Amniotic epithelial cell (primary cell): ENCODE measurements at places on chromosomes 3 and 15.
A peak's percentile ranks its signal among the peaks of the same experiment; 100 is the strongest.

GRCh38 chr3:182821221-182821981 lies 28.1 kb downstream of the ATP11B start:
- DNase-seq, result no peak

- DNase-seq, result no peak
Observed at GRCh38 chr3:193890016-193890897, 245.7 kb upstream of the HES1 start.

DNA sequence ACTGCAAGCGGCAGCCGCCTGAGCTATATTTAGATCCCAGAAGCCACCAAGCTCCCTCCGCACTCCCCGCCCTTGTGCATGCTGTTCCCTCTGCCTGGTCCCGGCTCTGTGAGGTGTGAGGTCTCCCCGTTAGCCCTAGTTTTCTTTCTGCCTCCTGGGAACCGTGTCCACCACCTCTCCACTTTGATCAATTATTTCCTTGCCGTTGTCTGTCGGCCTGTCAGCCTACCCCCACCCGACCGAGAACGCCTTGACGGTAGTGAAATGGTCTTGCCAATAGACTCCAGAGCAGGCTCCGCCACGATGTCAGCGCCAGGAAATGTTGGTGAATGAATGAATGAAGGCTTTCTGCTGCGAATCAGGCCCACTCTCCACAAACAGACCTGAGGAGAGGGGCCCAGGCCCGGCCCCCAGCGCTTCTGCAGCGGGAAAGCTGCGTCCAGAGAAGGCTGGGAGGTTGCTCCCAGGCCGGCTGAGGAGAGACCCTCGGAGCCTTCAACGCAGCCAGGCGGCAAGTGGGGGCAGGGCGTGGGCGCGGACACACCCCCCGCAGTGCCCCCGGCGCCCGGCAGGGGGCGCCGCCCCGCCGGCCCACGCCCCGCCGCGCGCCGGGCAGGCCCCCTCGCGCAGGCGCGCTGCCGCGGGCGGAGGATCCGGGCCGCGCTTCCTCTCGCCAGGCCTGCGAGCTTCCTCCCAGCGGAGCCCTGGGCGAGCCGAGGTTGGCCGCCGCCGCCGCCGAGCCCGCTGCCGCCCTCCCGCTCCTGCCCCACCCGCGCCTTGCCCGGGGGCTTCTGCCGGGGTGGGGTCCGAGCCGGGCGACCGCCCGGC lies at the start of gene CSK:
Gene CSK, plus strand, starts transcription at position 650 of the 828 bp plus-strand sequence. CDS start 16,218 bp downstream, outside the sequence.
- peak; percentile 44 for DNase-seq

GRCh38 chr3:52195823-52196331 lies 2.1 kb upstream of the ALAS1 start:
- DNase-seq, result peak; percentile 87

GRCh38 chr3:150068440-150069153 lies 97.9 kb upstream of the PFN2 start:
- no peak for DNase-seq

DNA sequence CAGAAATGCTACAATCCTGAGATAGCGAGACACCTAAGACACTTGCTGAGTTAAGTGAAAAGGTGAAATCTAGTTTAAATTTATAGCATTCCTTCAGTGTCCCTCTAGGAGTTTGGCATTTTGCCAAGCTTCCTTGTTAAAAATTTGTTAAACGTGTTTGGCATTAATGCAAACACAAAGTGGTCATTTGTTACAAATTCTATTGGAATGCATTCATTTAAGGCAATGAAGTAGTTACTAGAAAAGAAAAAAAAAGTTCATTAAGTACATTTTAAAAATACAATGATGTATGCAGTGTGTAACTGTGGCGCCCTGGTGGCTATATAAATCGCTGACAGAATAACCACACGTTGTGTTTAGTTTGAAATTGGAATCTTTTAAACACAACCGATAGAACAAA lies 31.3 kb upstream of the WNT5A start:
- no peak for DNase-seq

- DNase-seq, result no peak
Observed at GRCh38 chr3:52146811-52147210, 7.4 kb downstream of the POC1A start.

DNA sequence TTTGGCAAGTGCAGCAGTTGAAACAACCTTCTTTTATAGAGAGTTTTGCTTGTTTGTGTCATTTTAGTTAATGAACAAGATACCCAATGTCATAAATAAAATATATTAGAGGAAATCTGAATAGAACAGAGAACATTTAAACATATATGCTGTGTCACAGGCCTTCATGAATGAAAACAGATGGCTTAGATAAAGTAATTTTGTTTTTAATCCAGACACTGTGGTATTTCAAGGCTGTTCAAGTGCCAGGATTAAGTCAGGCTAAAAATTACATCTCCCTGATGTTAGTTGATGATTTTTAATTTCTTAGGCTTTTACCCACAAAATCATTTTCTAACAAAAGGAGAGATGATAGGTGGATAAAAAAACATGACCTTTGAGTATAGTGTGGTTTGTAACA lies 4.9 kb upstream of the ACKR4 start:
- DNase-seq, result no peak

DNA sequence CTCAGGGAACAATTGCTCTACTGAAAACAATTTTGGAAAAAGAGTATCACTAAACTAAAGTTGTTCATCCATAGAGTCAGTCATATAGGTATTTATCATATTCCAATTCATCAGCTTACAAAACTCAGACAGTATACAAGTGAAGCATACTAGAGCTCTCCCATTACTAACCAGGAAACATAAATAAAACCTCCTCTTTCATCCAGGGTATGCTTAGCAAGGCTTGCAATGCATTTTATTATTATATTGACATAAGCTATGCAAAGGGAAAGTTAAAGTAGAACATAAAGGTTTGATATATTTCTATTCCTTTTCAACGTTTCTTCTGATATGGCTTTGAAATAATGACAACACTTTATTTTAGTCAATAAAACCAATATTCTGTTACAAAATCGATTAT lies 106.7 kb downstream of the GOLIM4 start:
- DNase-seq, result no peak

DNA sequence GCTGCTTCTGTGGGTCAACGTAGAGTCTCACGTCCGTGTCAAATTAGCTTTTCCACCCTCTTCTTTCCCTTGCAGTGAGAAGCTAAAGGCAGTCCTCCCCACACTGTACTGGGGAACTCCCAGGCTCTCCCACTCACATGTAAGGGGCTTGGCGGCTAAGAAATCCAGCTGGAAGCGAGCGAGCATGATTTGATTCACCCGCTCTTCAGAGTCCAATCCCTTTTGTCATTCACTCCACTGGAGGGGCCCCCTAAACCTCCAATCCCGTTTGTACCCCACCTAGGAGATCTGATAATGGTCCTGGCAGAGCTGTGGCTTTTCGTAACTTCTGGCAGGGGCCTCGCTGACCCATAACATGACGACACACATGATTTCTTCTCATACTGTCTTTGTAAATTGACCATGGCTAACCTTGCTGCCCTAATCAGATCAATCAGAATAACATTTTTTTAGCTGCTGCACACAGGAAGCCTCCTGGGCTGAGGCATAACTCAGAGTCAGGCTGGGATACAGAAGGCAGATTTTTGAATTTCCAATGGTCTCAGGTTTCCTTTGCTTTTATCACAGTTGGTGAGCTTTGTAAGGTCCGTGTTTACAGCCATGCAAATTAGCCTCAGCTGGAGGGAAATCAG lies 235.2 kb downstream of the GREM1 start:
- DNase-seq, result no peak

DNA sequence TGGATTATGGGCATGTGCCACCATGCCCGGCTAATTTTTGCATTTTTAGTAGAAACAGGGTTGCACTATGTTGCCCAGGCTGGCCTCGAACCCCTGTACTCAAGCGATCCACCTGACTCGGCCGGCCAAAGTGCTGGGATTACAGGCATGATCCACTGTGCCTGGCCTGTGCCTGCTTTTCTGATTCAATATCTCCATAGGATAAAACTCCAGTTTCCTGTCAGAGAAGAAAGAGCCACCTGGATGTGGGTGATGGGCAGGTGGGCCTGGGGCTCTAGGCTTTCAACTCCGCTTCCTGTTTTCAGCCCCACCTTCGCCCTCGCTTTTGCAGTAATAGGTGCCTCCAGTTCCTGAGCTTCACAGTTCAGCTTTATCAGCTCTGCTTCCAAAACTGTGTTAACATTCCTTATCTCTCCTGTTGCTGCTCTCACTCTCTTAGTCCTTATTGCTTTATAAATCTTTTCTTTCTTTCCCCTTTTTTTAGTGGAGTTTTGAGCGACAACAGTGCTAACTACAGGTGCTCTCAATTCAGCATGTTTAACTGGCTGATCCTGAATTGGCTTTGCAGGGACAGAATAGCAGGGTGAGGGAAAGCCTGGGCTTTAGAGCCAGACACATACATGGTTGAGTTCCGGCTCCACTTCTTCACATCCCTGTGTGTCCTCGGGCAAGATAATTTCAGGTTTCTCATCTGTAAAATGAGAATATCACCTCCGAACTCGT lies 21.1 kb upstream of the PDE8A start:
- no peak for DNase-seq

DNA sequence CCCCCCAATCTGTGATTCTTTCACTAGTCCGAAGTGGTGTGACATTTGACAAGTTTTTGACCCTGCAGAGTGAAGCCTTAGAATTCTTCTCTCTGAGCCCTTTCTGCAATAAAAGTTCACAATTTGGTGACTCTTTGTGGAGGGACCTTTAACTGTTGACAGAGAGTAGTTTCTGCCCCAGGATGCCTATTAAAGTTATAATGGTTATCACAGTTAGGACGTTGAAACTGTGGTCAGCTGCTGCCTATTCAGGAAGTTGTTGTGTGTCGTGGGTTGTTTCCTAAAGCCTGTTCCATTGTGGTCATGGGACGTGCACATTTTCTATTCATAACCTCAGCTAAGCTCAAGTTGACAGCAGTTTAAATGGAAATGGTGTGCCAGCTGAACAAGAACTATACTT lies 274.5 kb downstream of the NEK10 start:
- DNase-seq, result no peak

DNA sequence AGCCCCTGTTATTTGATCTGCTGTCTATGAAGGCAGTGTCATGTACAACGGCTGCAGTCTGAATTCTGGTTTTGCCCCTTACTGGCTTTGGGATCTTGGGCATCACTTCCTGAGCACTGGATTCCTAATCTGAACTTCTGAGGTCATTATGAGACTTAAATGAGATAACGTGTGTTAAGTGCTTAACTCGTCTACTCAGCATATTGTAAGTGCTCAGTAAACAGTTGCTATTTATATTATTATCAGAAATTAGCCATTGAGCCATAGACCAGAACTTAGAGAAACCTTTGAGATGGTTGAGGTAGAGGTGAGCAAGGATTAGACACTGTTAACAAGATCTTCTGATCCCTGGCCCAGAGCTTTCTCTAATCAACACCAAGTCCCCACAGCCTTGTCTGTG lies 284.1 kb upstream of the ONECUT1 start:
- no peak for DNase-seq

DNA sequence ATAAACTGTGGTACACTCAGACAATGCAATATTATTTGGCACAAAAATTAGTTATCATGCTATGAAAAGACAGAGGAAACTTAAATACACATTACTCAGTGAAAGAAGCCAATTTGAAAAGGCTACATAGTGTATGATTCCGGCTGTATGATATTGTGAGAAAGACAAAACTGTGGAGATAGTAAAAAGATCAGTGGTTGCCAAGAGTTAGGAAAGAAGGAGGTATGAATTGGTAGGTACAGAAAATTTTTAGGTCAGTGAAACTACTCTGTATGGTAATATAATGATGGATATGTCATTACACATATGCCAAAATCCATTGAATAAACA lies 458.8 kb upstream of the CBLB start:
- no peak for DNase-seq
